Thyroid gland (tissue), 4 donors: ENCODE measurements at places on chromosomes 11 and 22. TPM values are rescaled to one million over a fixed set of nuclear protein-coding genes. Genes with fewer than 3 reads are reported as not detected.

MS4A12 gene
- not detected for total RNA-seq

PPP1R14B gene
- total RNA-seq, result 103 TPM

TRIM6 gene
- 9.6 TPM for total RNA-seq

KCNJ1 gene
- not detected for total RNA-seq

DNA sequence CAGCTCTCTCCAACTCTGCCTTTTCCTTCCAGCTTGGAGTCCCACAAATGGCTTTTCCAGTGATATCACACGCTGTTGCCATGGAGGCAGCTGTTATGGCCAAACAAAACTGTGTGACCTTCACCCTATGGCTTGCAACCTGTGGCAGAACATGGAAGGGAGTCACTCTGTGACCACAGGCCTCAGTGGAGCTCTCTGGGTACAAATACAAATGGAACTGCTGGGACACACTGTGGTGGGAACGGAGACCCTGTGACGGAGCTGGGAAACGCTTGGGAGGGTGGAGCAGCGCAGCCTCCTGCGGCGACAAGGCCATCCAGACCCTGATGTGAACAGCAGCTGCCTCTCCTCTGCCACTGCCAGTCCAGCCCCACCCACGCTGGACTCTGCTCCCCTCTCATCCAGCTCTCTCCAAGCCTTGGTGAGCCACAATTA is 162.5 kb downstream of the ETS1 start:
- no peak overlapping the region for H3K4me3 ChIP-seq
- H3K27ac ChIP-seq, result peak overlapping the region; percentile 26
- H3K36me3 ChIP-seq, result no peaks in the 10 kb centered on the region
- H3K4me1 ChIP-seq, result peaks cover 15% of the 10 kb centered on the region
- H3K27me3 ChIP-seq, result no peaks in the 10 kb centered on the region
- no peak for DNase-seq

CCDC15 gene
- 2.8 TPM for total RNA-seq

DNA sequence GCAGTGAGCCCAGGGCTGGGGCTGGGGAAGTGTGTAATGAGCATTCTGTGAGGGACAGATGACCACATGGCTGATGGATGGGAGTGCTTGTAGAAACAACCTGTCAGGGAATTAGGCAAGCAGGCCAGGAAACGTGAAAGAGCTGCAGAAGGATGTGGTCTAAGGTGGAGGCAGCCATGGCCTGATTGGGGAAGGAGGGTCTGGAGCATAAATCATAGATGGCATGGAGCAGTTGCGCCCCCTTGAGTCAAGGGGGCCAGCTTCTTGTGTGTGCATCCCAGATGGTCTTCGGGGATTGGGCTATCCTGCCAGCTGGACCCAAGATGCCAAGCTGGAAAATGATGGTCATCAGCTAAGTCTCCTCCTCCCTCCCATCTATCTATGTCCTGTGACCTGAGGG is 119.4 kb upstream of the CLPB start:
- no peak overlapping the region for H3K27ac ChIP-seq
- no peaks in the 10 kb centered on the region for H3K36me3 ChIP-seq
- DNase-seq, result no peak
- H3K4me3 ChIP-seq, result no peak overlapping the region
- peaks cover 4% of the 10 kb centered on the region for H3K4me1 ChIP-seq

DNA sequence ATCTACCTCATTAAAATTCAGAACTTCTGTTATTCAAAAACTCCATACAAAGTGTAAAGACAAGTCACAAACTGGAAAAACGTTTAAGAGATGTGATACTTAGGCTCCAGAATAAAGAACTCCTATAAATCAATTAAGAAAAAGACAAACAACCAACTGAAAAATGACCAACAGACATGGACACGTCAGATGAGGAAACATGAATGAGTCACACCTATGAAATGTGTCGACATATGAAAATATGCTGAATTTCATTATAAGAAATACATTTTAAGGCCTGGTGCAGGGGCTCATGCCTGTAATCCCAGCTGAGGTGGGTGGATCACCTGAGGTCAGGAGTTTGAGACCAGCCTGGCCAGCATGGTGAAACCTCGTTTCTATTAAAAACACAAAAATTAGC is 78.7 kb downstream of the ENTHD1 start:
- no peak overlapping the region for H3K27ac ChIP-seq
- no peak for DNase-seq
- no peaks in the 10 kb centered on the region for H3K36me3 ChIP-seq
- H3K4me3 ChIP-seq, result no peak overlapping the region
- no peaks in the 10 kb centered on the region for H3K27me3 ChIP-seq

GRCh38 chr11:14029440-14029839 is 66.9 kb downstream of the SPON1 start:
- H3K36me3 ChIP-seq, result no peaks in the 10 kb centered on the region
- peak; percentile 10 for DNase-seq
- H3K27ac ChIP-seq, result peak overlapping the region; percentile 31

DNA sequence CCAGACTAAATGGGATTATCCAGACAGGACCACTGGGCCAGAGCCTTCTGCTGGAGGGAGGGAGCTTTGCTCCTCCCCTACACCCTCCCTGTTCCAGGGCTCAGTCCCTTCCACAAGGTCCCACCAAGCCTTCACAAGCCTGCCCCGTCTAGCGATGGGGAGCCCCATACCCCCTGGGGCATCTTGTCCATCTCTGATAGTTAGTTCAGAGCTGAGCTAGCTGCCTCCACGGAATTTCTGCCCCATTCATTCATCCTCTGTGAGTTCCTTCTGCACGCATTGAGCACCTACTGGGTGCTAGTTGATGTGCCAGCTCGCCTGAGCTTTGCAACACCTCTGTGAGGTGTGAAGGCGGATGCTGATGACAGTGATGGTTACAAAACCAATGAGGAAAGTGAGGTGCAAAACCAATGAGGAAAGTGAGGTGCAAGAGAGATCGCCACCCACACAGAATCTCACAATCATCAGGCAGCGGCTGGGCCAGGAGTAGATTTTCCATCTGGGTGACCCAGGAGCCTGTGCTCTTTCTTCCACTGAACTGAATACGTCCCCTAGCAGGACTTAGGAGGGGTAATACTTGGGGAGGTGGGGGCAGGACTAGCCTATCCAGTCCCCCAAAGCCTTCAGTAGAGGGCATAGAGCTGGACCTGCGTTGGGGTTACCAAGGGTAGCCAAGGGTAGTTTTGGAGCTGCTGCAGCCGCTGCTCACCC is 21.5 kb upstream of the CBX7 start:
- peaks cover 63% of the 10 kb centered on the region for H3K4me1 ChIP-seq
- DNase-seq, result no peak
- no peaks in the 10 kb centered on the region for H3K36me3 ChIP-seq
- H3K4me3 ChIP-seq, result no peak overlapping the region
- peak overlapping the region; percentile 36 for H3K27ac ChIP-seq

TAF1D gene
- total RNA-seq, result 120 TPM

DNA sequence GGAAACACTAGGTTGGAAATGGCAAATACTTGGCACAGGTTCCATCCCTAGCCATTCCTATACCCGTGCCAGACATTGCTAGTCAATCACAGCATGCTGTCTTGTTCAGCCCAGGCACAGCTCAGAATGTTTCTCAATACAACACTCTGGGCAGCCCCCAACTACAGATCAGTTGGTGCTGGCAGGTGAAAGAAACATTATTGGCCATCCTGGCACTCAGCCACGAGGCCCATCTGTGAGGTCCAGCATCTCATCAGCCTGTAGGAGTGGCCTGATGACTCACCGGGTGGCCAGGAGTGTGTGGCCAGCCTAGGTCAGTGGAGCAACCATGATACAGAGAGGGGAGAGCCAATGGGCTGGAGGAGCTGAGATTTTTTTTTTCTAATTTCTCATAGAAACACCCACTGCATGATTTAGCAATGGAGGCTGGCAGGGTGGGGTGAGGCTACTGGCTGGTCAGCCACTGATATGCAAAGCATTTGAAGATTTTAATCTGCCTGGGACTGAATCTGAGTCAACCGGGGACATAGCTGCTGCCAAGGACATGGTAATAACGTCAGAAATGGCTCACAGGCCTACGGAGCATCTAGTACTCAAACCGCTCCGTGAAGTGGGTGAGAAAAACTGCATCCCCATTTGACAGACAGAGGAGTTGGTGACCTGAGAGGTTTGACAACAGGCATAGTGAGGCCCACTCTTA is 5.4 kb downstream of the MYO18B start:
- DNase-seq, result peak; percentile 11
- no peak overlapping the region for H3K27ac ChIP-seq
- no peaks in the 10 kb centered on the region for H3K4me1 ChIP-seq
- no peaks in the 10 kb centered on the region for H3K36me3 ChIP-seq

DNA sequence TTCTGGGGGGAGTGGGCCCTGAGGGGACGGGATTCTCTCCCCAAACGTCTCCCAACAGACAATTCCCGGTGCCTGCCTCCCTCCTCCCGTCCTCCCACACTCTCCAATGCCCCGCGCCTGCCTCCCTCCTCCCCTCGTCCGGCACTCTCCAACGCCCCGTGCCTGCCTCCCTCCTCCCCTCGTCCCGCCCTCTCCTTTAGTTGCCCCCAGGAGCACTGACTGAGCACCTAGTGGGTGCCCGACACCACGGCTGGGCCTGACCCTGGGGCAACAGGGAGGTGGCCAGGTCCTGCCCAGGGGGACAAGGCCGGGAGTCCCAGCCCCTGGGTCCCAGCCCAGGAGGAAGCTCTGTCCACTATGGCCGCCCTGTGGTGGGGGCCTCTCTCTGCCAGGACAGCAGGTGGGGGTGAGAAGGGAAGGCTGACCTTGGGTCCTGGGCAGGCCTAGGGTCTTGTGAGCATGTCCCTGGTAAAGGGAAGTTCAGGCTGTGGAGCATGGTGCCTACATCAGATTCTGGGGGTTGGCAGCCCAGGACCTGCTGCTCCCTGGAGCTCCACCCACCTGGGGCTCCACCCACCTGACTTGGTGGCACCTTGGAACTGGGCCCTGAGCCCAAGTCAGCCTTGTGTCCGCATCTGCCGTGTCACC is 942.3 kb downstream of the BRD1 start:
- H3K4me1 ChIP-seq, result no peaks in the 10 kb centered on the region
- H3K36me3 ChIP-seq, result no peaks in the 10 kb centered on the region
- H3K4me3 ChIP-seq, result no peak overlapping the region
- H3K27me3 ChIP-seq, result no peaks in the 10 kb centered on the region

- H3K36me3 ChIP-seq, result no peaks in the 10 kb centered on the region
- no peaks in the 10 kb centered on the region for H3K27me3 ChIP-seq
- no peak overlapping the region for H3K27ac ChIP-seq
- H3K4me3 ChIP-seq, result no peak overlapping the region
Observed at GRCh38 chr22:49355211-49355920, 472.3 kb downstream of the BRD1 start.

- H3K4me3 ChIP-seq, result no peak overlapping the region
- H3K27ac ChIP-seq, result no peak overlapping the region
- no peaks in the 10 kb centered on the region for H3K36me3 ChIP-seq
- H3K27me3 ChIP-seq, result no peaks in the 10 kb centered on the region
Observed at GRCh38 chr11:86497310-86497709, 122.6 kb downstream of the CCDC81 start.

TRMT112 gene
- total RNA-seq, result 435 TPM

P4HA3 gene
- total RNA-seq, result 2.5 TPM

DNA sequence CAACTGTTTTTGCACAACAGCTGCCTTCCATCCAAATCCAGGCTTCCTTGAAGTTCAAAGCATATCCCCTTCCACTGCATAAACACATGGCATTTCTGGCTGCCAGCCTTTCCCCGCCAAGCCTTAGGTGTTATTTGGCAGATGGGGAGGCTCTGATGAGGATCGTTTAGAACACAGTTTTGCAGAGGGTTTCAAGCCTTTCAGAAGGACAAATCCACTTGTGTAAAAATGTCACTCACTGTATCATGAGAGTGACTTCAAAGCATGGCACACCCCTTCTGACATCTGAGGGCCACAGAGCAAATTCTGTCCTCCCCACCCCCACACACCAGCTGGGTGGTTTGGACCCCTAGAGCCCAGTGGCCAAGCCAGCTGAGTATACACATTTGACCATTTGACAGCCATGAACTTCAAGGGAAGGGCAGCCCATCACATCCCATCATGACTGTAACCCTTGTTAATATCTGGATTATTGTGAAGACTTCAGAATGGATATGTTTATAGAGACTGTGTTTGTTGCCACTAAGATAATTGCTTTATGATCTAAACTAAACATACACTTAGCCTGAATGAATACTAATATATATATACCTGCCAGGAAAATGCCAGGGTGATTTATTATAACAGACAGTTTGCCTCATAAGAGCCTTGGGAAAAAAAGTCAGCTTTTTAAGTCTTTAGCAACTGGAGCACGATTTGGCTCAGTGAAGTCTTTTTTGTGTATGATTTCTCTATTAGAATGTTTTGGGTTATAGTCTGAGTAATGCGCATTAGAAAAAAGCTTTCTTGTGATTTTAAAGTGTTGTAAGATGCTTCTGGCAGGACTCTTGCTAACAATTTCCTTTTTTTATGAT is 31.9 kb downstream of the FBLN1 start:
- DNase-seq, result no peak
- no peak overlapping the region for H3K27ac ChIP-seq
- H3K4me1 ChIP-seq, result peaks cover 27% of the 10 kb centered on the region
- no peak overlapping the region for H3K4me3 ChIP-seq
- no peaks in the 10 kb centered on the region for H3K27me3 ChIP-seq
